Articular chondrocyte of knee joint (primary cell): ENCODE measurements at places on chromosomes 3 and 15. TPM values are rescaled to one million over a fixed set of nuclear protein-coding genes. Genes with fewer than 3 reads are reported as not detected.

Gene CCNB2
- total RNA-seq, result 27.7 and 35.7 TPM in 2 replicates

Gene GOLGA8R
- 2.7 and 4.1 TPM in 2 replicates for total RNA-seq

Gene MYO9A
- 82.6 and 88.2 TPM in 2 replicates for total RNA-seq

Gene EXOSC7
- total RNA-seq, result 43.1 and 47.5 TPM in 2 replicates

Gene OR5K2
- total RNA-seq, result not detected in 2 replicates

Gene CACNA2D2
- 0.22 TPM in 1 of 2 replicates, not detected in the other for total RNA-seq

Gene ANKUB1
- not detected in 2 replicates for total RNA-seq

Gene TMEM40
- not detected in 2 replicates for total RNA-seq

Gene A4GNT
- not detected in 2 replicates for total RNA-seq

Gene SPINK8
- not detected in 2 replicates for total RNA-seq

Gene ELL3
- 3.1 and 6.6 TPM in 2 replicates for total RNA-seq
